ENCODE measurements at places on chromosomes 4 and X.
A peak's percentile ranks its signal among the peaks of the same experiment; 100 is the strongest.

DNA sequence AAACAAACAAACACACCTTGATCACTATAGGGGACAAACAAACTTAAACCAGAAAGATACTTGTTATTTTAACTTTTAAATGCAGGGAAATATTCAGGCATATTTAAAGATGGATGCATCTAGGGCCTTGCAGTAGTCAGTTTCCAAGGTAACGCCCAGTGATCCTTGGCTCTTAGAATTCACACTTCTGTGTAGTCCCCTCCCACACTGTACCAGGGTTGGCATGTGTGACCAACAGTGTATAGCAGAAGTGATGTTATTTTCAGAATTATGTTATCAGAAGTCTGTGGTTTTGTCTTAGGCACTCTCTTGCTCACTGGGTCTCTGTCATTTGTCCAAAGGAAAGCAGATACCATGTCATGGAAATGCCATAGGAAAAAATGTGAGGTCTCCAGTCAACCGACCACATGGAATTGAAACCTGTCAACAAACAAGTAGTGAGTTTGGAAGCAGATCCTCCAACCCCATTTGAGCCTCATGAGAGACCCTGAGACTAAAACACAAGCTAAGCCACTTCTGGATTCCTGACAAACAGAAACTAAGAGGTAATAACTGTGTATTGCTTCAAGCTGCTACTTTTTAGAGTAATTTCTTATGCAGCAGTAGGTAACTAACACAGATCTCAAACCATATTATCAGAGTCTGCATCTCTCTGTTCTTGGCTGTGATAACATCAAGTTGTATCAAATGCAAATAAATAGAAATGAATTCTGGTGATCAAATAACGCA is 670.3 kb downstream of the KCTD8 start:
- no peak for DNase-seq

GRCh38 chr4:25345744-25346143 is 31.3 kb upstream of the ANAPC4 start:
- no peak for DNase-seq

DNA sequence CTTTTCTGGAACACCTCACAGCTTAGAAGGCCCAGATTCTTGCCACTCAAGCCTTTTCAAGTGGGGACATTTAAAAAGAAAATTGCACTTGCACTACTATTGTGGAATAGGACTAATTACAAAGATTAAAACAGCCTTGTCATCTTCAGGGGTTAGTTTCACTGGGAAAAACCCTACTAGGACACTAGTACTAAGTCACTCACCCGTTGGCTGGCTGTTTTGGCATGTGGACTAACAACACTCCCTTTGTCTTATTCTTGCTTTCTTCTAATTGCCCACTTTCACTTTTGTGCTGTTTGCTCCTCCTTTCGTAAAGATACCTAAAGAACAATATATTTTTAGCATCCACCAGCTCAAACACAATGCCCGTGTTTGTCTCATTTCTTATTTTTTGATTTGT is 200.9 kb upstream of the MID1 start:
- no peak for DNase-seq

GRCh38 chr4:153143527-153144348 is 60.5 kb upstream of the TRIM2 start:
- peak; percentile 59 for DNase-seq

DNA sequence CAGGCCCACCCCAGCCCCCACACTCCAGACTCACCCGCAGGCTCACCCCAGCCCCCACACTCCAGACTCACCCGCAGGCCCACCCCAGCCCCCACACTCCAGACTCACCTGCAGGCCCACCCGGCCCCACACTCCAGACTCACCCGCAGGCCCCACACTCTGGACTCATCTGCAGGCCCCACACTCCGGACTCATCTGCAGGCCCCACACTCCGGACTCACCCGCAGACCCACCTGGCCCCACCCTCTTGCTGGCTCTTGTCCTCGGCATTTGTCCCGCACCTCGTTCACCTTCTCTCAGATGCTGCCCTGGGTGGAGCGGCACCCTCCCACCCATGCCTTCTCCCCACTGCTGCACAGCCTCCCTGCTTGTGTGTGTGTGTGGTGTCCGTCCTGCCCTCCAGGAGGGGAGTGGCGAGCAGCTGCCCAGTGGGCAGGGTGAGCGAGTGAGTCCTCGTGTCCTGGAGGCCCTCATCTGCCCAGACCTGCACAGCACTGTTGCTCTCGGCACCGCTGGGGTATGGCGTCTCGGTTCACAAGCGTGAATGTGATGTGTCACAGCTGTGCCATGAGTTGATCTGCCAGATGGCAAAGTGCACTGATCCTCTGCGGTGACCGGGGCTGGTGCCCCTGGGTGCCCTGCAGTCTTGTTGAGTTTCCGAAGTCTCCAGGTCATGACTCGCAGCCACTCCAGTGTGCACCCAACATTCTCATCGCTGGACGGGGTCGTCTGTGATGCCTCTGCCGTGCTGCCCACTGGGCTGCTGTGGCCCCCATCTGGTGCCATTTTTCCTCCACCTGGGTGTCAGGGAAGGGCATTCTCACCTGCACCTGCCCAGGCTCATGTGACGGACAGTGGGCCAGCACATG is 27.7 kb downstream of the MAEA start:
- DNase-seq = no peak

Data from urothelium cell line (cell line).